ENCODE measurements at places on chromosomes 5 and 9. TPM values are rescaled to one million over a fixed set of nuclear protein-coding genes. Genes with fewer than 3 reads are reported as not detected.

GRCh38 chr5:100901821-100902341 lies 1.2 kb downstream of the ST8SIA4 start:
- no peak for DNase-seq

- no peak for DNase-seq
These were observed 11.1 kb upstream of the KIF12 start for GRCh38 chr9:114110180-114110579.

- DNase-seq: no peak
These were observed 125.9 kb upstream of the SARDH start for GRCh38 chr9:133864011-133864410.

DNA sequence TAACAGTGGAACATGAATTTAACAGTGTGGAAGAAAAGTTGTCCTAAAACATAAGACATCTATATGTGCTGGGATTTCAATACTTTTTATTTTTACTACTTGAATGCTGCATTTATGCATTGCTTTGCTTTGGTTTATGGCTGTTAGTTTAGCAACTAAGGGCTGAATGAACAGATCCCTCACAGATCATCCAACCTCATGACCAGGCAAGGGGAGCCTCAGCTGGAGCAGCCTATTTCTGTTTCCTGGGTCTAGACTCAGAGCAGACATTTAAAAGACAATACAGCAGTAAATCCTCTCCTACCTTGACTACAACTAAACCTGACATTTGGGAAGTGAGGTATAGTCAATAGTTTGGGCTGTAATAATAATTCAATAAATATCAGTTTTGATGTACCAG lies 163.3 kb downstream of the AUH start:
- DNase-seq: no peak

DNA sequence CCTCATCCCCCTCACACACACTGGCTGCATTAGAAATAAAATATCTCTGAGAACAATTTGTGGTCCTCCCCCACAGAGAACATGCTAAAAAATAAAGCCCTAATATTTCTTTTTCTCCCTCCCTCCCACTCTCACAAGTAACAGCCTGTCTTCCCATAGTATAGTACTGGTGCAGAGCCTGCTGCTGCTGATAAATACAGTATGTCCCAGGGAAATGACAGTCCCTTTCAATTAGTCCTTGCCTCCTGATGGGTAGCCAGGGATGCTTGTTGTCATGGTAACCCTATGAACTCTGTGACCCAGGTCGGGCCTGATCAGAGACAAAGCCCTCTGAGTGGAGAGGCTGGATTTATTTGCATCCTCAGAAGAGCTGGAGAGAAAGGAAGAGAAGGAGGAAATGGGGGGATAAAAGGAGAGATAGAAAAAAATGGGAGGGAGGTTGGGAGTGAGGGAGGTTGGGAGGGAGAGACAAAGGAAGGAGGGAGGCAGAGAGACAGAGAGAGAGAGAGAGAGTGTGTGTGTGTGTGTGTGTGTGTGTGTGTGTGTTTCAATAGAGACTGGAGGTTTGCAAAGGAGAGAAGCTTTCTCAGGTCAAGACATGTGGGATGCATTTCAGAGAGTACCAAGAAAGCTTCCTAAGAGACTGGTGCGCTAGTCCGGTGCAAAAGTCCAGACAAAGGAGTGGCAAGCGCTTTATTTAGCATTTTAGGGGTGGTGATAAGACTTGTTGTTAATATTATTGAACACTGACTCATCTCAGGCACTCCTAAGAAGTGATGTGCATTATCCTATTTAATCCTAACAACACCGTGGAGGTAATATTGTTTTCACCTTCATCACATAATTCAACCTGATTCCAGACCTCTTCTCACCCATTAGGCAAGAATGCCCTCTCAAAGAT lies 260.8 kb downstream of the FAM114A2 start:
- no peak for DNase-seq

DNA sequence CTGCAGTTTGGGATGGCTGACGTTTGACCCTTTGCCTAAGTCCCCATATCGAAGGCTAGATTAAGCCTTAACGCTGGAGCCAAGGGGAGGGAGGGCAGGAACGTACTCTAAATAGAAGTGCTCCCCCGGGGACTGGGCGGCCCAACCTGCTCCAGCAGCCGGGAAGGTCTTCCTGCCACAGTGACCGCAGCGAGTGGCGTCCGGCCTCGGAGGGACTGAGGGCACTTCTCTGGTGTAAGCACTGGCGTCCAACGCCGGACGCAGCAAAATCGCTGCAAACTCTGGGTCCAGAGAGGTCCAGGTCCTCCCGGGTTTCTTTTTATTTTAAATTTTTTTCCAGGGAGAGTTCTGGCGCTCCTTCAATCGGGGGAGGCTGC lies 505 bp upstream of the ACER2 start:
- DNase-seq: no peak

- no peak for DNase-seq
These were observed 6.2 kb downstream of the SKP2 start for GRCh38 chr5:36158144-36158543.

The CCNH gene
- polyA plus RNA-seq: 62.0 TPM

The CA9 gene
- polyA plus RNA-seq: 1.2 TPM

Measured in right renal cortex interstitium (tissue), 3 donors.